ENCODE measurements at places on chromosomes 6 and 20. TPM values are rescaled to one million over a fixed set of nuclear protein-coding genes. Genes with fewer than 3 reads are reported as not detected.

DNA sequence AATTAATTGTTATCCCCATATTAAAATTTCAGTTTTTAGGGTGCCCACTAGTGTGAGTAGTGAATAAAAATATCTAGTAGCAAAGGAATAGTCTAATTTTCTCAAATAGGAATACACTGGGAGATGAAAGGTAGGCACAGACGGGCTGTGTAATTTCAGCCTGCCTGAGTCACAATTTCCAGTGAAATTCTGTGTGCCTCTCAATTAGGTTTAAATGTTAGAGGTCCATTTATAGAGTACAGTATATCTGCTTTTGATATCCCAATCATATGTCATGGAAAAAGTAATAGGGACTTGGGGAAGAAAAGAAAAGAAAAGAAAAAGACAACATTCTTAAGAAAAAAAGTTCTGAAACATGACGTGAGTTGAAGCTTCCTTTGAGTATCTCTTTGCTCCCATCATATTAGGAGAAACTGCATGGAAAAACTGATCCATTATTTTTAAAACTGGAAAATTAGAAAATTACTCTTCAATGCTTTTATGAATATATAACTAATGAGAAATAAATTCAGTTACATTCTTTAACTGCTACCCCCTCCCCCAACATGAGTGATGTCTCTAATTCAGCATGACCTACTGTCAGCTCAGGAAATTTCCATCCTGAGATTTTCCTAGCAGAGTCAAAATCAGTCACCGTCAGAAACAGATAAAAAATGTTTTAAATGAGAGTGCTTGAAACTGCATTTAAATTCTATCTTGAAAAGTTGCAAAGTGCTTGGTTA, 473.8 kb upstream of the HSF2 start:
- no peak overlapping the region for H3K4me3 ChIP-seq
- H3K27me3 ChIP-seq: no peaks in the 10 kb centered on the region
- no peak for DNase-seq
- no peaks in the 10 kb centered on the region for H3K36me3 ChIP-seq
- no peak overlapping the region for H3K27ac ChIP-seq

The OR12D1 gene
- not detected for total RNA-seq

DNA sequence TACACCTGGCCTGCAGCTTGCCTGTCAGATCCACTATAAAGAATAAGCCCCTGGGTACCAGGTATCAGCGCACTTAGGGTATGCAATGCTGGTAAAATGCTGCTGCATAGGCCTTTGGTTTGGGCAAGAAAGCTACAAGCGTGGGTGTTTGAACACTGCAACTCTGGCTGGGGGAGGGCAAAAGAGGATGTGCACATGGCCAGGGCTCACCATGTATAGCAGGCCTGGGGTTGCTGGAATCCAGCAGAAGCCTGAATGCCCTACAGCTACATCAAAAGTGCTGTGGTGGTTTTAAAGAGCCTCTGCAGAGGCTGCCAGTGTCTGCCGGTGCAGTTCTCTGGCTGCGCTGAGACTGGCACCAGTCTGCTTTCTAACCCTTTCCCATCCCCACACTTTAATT, 51.7 kb downstream of the UQCC1 start:
- H3K27ac ChIP-seq: no peak overlapping the region
- H3K27me3 ChIP-seq: no peaks in the 10 kb centered on the region
- no peak overlapping the region for H3K4me3 ChIP-seq

DNA sequence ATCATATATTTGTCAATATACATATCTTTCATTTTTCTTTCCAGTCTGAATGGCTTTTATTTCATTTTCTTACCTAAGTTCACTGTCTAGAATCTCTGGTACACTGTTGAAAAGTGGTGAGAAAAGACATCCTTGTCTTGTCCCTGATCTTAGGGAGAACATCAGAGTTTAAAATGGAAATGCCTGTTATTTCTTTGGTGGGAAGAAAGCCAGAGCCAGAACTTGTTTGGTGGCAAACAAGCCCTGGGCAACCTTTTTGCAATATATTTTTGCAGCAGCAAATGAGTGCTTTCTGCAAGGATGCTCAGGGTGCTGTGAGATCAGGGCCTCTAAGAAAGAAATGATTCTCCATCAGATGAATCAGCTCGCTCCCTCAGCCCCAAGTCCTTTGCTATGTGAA, 156.6 kb downstream of the RALGAPA2 start:
- H3K27me3 ChIP-seq: no peaks in the 10 kb centered on the region
- DNase-seq: no peak
- peaks cover 55% of the 10 kb centered on the region for H3K36me3 ChIP-seq
- no peaks in the 10 kb centered on the region for H3K4me1 ChIP-seq
- H3K27ac ChIP-seq: no peak overlapping the region
- H3K4me3 ChIP-seq: no peak overlapping the region

DNA sequence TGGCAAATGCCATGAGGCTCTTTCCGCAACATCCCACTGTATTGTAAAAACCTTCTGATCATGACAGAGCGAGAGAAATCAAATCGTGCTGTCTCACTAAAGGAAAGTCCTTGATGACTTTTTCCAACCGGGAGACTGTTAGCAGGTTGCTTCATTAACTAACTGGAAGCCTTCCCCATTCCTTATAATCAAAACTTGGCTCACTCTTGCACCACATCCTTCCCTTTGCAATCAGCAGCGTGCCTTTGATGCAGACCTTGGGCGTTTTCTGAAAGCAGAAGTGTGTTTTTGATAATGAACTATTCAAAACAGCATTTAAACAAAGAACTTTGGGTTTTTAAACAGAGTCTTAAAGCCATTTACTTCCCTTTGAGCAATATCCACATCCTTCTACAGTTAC, 96.2 kb upstream of the CNR1 start:
- no peak overlapping the region for H3K4me3 ChIP-seq
- no peak for DNase-seq
- no peak overlapping the region for H3K27ac ChIP-seq
- H3K36me3 ChIP-seq: no peaks in the 10 kb centered on the region
- no peaks in the 10 kb centered on the region for H3K27me3 ChIP-seq

DNA sequence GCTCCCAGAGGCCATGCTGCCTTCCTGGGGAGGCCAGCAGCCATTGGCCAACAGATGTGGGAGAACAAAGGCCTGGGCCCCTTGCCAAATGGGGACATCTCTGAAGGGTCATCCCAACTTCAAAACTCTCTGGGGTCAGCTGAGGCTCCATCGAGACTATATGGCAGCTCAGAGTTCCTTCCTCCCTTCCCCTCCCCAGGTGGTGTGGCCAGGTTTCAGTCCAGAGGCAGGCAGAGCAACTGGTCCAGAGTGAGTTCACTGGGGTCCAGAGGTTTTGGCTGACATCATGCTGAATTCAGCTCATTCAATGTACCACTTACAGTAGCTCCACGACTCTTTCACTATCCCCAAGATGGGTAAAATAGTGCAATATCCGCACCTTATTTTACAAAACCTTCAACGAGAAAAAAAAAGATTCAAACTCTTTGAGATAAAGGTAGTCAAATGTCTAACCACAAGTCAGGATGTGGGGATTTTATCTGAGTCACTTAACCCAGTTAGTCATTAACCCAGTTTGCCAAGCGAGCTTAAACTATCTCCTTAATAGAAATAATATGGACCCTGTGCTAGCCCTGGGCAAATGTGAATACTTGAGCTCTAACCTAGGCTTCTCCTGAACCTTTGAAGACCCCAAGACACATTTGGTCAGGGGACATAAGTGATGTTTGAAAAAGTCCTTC, 108.4 kb upstream of the PLEKHG1 start:
- no peaks in the 10 kb centered on the region for H3K27me3 ChIP-seq
- no peaks in the 10 kb centered on the region for H3K36me3 ChIP-seq
- no peak overlapping the region for H3K27ac ChIP-seq
- DNase-seq: no peak
- no peaks in the 10 kb centered on the region for H3K4me1 ChIP-seq

The HLA-DRB1 gene
- total RNA-seq: 665 TPM

The OOEP gene
- total RNA-seq: 0.71 TPM

GRCh38 chr6:166253281-166253681, 54.9 kb downstream of the PRR18 start:
- no peak overlapping the region for H3K27ac ChIP-seq
- H3K36me3 ChIP-seq: no peaks in the 10 kb centered on the region
- DNase-seq: no peak
- peaks cover 34% of the 10 kb centered on the region for H3K4me1 ChIP-seq
- peaks cover 65% of the 10 kb centered on the region for H3K27me3 ChIP-seq
- peak overlapping the region; percentile 45 for H3K4me3 ChIP-seq

Measured in left lung (tissue), 14 donors.